Fibroblast of skin of left quadriceps (primary cell): ENCODE measurements at places on chromosomes 12 and 14.
A peak's percentile ranks its signal among the peaks of the same experiment; 100 is the strongest.

DNA sequence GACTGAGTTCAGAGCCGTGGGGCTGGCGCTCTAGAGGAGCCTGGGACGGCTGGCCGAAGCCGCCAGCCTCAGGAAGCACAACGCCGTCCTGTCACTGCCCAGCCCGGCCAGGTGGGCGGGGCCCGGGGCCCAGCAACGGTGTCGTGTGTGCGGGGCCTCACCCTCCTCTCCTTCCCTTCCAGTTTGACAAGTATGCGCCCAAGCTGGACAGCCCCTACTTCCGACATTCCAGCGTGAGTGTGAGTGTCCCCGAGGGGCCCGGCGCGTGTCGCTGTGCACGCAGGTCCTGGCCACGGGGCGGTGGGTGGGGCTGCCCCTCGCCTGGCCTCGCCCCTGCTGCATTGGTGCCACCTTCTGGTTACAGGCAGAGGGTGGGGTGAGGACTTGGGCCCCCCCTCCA lies 38.3 kb downstream of the LRCOL1 start:
- no peak for DNase-seq

DNA sequence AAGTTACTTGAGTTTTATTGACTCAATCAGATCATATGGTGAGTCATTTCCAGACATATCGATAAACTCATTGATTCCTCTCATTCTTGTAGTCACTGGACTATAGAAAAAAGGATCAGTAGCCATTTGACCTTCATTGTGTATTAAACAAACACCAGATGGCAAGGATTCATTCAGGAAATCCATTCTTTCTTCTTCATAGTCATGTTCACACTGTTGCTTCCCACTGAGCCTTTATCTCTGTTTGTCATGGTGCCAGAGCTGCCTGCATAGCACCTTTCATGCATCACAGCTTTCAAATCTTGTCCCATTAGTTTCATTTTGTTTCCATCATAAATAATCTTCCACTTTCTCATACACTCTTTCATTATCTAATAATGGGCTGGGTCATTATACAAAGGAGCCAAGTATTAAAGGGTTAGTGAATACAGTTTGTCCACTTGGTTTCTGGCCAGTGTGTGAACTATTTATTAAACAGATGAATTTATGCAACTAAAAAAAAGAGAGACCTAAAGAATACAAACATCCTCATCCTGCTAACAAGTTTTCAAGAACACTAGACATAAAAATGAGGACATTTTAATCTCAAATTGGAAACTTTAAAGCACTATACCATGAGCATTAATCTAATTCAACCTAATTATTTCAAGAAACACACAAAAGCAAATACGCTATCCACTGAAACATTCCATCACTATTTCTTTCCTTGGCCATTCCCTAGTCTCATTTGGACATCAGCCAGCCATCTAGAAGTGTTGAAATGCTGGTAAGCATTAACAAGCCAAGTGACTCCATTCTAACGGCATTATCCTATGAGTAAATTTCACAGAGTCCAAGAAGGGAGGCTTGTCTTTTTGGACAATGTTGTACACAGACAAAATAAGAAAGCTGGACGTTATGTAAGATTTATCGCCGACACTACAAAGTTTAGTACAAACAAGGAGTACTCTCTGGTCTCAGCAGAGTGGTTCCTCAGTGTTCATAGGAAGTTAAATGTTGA lies 476.5 kb downstream of the FOXG1 start:
- DNase-seq = peak; percentile 66

DNA sequence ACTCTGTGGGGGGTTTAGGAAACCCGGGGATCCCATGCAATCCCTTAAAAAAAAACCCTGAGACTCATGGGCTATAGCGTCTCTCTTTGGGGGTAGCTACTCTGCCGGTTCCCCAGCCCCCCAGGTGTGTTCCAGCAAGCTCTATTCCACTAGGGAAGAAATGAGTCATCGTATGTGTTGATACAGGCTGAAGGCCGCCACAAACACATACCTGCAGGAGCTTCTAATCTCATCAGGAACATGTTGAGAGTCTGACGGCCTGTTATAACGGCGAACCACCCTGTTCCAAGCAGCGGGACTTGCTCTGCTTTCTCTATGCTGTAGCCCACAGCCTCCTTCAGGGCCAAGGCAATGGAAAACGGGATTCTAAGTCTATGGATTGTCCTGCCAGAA lies 977 bp upstream of the KRT5 start:
- no peak for DNase-seq

- no peak for DNase-seq
Observed at GRCh38 chr14:36477266-36477665, 42.8 kb downstream of the NKX2-1 start.

- no peak for DNase-seq
Observed at GRCh38 chr12:52528641-52529143, 8.5 kb upstream of the KRT5 start.

DNA sequence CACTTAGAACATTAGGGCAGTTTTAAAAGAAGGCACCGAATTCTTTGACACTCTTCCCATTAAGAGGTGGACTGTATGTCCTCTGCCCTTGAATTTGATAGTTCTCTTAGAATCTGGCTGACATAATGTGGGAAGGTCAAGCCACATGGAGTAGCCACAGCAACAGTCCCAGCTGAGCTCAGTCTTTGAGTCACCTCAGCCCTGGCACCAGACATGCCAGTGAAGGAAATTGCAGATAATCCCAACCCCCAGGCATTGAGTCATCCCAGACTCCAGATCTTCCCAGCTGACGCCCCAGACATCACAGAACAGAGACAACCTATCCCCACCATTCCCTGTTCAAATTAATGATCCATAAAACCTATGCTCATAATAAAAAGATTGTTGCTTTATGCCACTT lies 83.4 kb downstream of the GTF2A1 start:
- DNase-seq = no peak

- no peak for DNase-seq
Observed at GRCh38 chr12:93300611-93301021, 77.1 kb upstream of the NUDT4 start.

GRCh38 chr12:94875525-94875924 lies 128.0 kb downstream of the NDUFA12 start:
- no peak for DNase-seq

DNA sequence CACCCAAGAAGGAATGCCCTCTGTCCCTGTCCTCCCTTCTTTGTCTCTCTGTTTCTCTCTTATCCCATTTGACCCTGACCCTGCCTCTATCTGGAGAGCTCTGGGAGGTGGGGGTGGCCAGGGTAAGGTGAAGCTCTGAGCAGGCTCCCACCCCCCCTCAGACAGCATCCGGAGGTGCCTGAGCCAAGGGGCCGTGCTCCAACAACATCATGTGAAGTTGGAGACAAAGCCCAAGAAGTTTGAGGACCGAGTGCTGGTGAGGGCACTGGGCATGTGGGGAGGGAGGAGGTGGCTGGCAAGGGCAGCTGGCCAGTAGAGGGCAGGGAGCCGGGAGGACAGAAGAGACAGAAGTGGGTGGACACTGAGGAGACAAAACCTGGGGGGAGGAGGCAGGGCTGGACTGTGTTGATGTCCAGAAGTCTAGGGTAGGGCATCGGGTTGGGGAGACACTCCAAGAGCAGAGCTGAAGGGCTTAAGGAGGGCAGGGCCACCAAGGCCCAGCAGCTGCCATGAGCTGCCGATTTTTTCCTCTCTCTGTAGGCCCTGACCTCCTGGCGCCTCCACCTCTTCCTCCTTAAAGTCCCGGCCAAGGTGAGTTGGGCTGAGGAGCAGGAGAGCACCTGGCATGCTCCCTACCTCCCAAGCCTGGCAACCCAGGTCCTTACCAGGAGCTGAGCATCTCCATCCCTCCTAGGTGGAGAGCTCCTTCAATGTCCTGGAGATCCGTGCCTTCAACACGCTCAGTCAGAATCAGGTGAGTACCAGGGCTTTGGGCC lies 1.9 kb downstream of the CARMIL3 start:
- no peak for DNase-seq

GRCh38 chr14:93085911-93086310 lies 29.8 kb downstream of the ITPK1 start:
- no peak for DNase-seq

- no peak for DNase-seq
Observed at GRCh38 chr14:36718216-36718615, 56.6 kb downstream of the PAX9 start.

- no peak for DNase-seq
Observed at GRCh38 chr14:72716476-72716875, 177.4 kb downstream of the DPF3 start.

GRCh38 chr12:64323476-64324225 lies 66.9 kb downstream of the C12orf56 start:
- no peak for DNase-seq

GRCh38 chr12:52580496-52580895 lies 6.9 kb upstream of the KRT74 start:
- DNase-seq = no peak

GRCh38 chr12:123278101-123278627 lies 6.5 kb upstream of the CDK2AP1 start:
- no peak for DNase-seq

- DNase-seq = no peak
Observed at GRCh38 chr12:5071496-5071895, 27.8 kb downstream of the KCNA5 start.

DNA sequence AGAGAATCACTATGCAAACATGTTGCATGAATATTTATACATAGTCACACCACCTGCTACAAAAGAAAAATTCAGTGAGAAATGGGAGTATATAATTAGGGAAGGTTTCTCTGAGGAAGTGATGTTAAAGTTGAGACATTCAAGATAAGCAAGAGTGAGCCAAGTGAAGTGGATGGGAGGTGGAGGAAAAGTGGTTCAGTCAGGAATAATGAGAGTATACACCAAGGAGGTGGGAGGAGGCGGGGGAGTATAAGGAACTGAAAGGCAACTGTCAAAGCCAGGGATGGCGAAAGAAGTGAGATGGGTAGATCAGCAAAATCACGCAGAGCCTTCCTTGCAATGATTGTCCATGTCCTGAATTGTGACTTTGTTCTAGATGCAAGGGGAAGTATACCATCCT lies 33.7 kb downstream of the PRKD1 start:
- DNase-seq = no peak

DNA sequence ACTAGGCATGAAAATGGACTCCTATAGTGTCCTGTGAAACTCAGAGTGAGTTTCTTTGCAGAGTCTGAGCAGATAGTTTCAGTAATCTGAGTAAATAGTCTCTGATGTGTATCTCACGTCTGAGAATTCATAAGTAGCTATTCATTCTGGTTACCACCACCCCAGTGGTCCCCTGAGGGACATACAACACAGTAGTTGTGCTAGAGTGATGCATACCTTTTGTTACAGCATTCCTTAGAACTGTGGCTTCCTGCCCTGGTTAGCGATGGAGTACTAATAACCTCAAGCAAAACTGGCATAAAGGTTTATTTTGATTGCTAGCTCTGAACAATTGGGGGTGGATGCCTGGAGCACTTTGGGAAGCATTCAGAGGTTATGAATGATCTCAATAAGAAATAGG lies 114.7 kb downstream of the DAAM1 start:
- peak; percentile 42 for DNase-seq

DNA sequence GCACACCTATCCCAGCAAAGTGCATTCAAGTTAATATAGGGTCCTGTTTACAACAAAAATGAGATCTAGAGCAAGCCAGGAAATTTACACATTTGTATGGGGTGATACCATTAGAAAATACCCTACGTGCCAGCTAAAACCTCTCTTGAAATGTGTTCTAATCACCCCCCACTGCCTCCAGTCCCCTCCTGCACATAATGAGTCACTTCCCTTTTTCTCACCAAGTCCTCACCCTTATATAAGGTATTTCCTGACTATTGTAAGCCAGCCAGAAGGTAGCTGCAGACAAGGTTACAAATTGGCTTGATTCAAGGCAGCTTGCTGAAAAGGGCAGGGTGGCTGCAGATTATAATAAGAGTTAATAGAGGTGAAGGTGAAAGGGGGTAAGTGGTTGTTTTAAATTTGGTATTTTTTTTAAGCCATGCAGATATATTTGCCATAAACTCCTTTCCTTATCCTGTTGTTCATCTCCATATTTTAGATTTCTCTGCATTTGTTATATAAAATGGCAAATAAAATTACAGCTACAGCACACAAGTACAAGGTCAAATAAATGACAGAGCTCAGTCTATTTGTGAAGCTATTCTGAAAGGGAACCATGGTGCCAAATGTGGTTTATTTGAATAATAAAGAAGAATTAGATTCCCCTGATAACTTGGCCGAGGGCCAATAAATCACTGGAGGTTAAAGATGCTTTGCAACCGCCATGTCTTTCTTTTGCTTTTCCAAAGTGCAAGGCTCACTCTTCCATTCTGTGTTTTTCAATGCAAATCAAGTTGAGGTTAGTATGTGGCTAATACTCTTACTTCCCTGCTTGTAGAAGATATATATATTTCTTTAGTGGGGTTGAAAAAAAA lies 385.9 kb downstream of the EGLN3 start:
- DNase-seq = no peak

- DNase-seq = no peak
Observed at GRCh38 chr14:55070981-55071411, 19.5 kb downstream of the MAPK1IP1L start.

- no peak for DNase-seq
Observed at GRCh38 chr12:123936956-123937706, 35.5 kb downstream of the CCDC92 start.

GRCh38 chr12:70637303-70638085 lies at the start of gene PTPRB:
TSS of gene PTPRB (minus strand) at chr12:70637429. CDS start at chr12:70637395, 34 bp downstream.
- DNase-seq = no peak

GRCh38 chr12:62738105-62738504 lies 196.8 kb downstream of the PPM1H start:
- DNase-seq = no peak

- no peak for DNase-seq
Observed at GRCh38 chr12:38139456-38139855, 177.1 kb upstream of the ALG10B start.

- DNase-seq = no peak
Observed at GRCh38 chr12:107929436-107929835, 154.9 kb downstream of the ASCL4 start.

DNA sequence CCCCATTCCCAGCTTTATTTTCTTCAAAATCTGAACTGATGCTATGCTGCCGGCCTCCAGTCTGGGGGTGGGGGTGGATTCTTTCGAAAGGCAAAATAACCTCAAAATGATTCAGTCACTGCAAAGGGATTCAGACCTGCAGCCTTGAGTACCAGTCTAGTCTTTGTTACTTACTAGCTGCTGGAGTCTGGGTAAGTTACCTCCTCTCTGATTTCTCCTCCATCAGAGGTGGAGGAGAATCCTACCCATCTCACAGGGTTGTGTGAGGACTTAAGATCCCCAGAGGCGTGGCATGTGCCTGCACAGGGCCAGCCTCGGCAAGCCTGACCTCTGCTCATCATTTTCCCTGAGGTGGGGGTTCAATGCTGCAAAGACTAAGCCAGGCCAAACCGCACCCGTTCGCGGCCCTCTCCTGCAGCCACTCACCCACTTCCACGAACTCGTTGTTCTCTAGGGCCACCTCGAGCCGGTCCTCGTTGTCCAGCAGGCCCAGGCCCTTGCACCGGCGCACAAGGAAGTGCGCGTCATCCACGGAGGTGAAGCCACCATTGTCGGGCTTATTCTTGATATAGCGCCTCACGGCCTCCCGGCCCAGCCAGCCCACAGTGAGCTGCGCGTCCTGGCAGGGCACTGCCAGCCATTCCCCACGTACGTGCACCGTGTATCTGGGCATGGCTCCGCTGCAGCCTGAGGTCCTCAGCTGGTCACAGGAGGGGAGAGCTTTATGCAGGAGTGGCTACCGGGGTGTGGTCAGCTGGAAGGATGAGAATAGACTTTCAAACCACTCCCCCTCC lies 709 bp downstream of the HAL start:
- no peak for DNase-seq

- no peak for DNase-seq
Observed at GRCh38 chr12:71300772-71301675, 138.6 kb upstream of the LGR5 start.
